Thoracic aorta (tissue), 2 donors: ENCODE measurements at places on chromosomes 16 and 17. TPM values are rescaled to one million over a fixed set of nuclear protein-coding genes. Genes with fewer than 3 reads are reported as not detected.
A peak's percentile ranks its signal among the peaks of the same experiment; 100 is the strongest.

EPN3 gene
- not detected for total RNA-seq

GRCh38 chr17:83191388-83192160 is 112.2 kb downstream of the METRNL start:
- H3K4me1 ChIP-seq, result peaks cover 48% of the 10 kb centered on the region
- no peaks in the 10 kb centered on the region for H3K36me3 ChIP-seq
- H3K27me3 ChIP-seq, result no peaks in the 10 kb centered on the region
- peak overlapping the region; percentile 10 for H3K27ac ChIP-seq
- no peak for DNase-seq

RAB40B gene
- 21.1 TPM for total RNA-seq

- no peak overlapping the region for H3K4me3 ChIP-seq
- H3K27ac ChIP-seq, result no peak overlapping the region
- no peaks in the 10 kb centered on the region for H3K27me3 ChIP-seq
- H3K36me3 ChIP-seq, result no peaks in the 10 kb centered on the region
These were observed 42.6 kb upstream of the ERN1 start for GRCh38 chr17:64172510-64172909.

GRCh38 chr17:63996430-63997182 is 1.5 kb upstream of the PRR29 start:
- H3K27me3 ChIP-seq, result no peaks in the 10 kb centered on the region
- no peak for DNase-seq
- H3K27ac ChIP-seq, result no peak overlapping the region
- H3K4me1 ChIP-seq, result peaks cover 15% of the 10 kb centered on the region

DNA sequence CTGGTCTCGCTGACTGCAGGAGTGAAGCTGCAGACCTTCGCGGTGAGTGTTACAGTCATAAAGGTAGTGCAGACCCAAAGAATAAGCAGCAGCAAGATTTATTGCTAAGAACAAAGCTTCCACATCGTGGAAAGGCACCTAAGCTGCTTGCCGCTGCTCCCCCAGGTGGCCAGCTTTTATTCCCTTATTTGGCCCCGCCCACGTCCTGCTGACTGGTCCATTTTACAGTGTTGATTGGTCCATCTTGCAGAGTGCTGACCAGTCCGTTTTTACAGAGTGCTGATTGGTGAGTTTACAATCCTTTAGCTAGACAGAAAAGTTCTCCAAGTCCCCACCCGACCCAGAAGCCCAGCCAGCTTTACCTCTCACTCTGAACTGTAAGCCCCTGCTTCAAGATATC is 227.8 kb downstream of the ABCC12 start:
- no peak overlapping the region for H3K27ac ChIP-seq
- no peak overlapping the region for H3K4me3 ChIP-seq
- H3K36me3 ChIP-seq, result no peaks in the 10 kb centered on the region
- H3K27me3 ChIP-seq, result no peaks in the 10 kb centered on the region
- DNase-seq, result no peak

GRCh38 chr16:64180136-64180900 is 941.5 kb downstream of the CDH11 start:
- no peaks in the 10 kb centered on the region for H3K27me3 ChIP-seq
- H3K4me3 ChIP-seq, result no peak overlapping the region
- no peak for DNase-seq
- no peaks in the 10 kb centered on the region for H3K4me1 ChIP-seq

PRPF8 gene
- total RNA-seq, result 186 TPM

SULT1A2 gene
- not detected for total RNA-seq

RHBDL3 gene
- 0.63 TPM for total RNA-seq

SLC6A2 gene
- not detected for total RNA-seq

GRCh38 chr16:19876501-19877059 is 8.1 kb downstream of the GPRC5B start:
- H3K27me3 ChIP-seq, result no peaks in the 10 kb centered on the region
- H3K36me3 ChIP-seq, result peaks cover 8% of the 10 kb centered on the region
- no peak overlapping the region for H3K27ac ChIP-seq
- H3K4me1 ChIP-seq, result no peaks in the 10 kb centered on the region

- H3K4me1 ChIP-seq, result no peaks in the 10 kb centered on the region
- no peaks in the 10 kb centered on the region for H3K27me3 ChIP-seq
- no peak for DNase-seq
- H3K27ac ChIP-seq, result no peak overlapping the region
- no peaks in the 10 kb centered on the region for H3K36me3 ChIP-seq
- no peak overlapping the region for H3K4me3 ChIP-seq
These were observed 130.4 kb downstream of the MRM1 start for GRCh38 chr17:36731811-36732210.

GRIN2C gene
- 1.4 TPM for total RNA-seq

DNA sequence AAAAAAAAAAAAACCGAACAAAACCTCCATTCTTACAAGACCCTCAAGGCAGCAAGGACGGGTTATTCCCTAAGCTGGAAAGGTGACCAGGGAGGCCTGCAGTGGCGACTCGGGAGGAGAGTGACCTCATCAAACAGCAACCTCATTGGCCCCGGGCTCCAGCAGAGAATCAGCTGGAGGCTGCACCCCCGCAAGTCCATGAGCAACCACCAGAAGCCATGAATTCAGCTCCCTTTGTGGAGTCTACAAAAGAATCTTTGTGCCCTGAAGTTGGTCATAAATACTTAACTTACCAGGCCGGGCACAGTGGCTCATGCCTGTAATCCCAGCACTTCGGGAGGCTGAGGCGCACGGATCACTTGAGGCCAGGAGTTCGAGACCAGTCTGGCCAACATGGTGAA is 80.9 kb upstream of the CREBBP start:
- peaks cover 3% of the 10 kb centered on the region for H3K36me3 ChIP-seq
- DNase-seq, result no peak
- H3K4me3 ChIP-seq, result peak overlapping the region; percentile 76
- H3K27me3 ChIP-seq, result no peaks in the 10 kb centered on the region
- peak overlapping the region; percentile 65 for H3K27ac ChIP-seq
- H3K4me1 ChIP-seq, result peaks cover 10% of the 10 kb centered on the region

DNA sequence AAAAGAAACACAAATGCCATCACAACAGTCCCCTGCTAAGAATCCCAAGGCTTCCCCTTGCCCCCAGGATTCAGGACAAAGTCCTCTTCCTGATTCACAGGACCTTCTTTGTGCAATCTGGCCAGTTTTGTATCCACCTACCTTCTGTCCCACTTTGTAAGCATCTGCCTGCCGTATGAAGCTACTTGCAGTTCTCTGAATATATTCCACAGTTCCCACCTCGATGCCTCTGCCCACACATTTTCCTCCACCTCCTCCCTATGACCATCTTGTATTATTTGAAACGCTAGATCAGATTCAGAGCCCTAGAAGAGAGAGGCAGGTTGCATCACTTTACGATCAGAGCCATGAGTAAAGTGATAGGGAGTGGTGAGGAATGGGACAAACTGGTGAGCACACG is 159.2 kb upstream of the XYLT1 start:
- H3K4me3 ChIP-seq, result no peak overlapping the region
- no peaks in the 10 kb centered on the region for H3K27me3 ChIP-seq
- H3K36me3 ChIP-seq, result no peaks in the 10 kb centered on the region
- H3K27ac ChIP-seq, result no peak overlapping the region
- no peak for DNase-seq
- H3K4me1 ChIP-seq, result no peaks in the 10 kb centered on the region

DNA sequence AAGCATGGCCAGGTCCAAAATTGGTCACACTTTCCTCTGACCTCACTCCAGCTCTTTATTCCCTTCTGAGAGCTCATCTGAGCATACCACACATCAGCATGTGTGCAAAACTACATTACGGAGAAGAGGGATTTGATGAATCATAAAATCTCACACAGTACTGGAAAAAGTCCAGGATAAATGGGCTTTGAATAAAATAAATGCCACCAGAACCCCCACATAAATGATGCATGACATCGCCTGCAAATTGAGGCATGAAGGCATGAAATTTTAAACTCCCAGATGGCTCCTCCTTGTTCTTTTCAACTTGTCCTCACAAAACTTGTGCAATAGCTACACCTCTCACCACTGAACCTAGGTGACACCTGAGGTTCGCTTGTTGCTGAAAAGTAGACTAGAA is 439.5 kb downstream of the CA10 start:
- DNase-seq, result no peak
- no peaks in the 10 kb centered on the region for H3K27me3 ChIP-seq
- no peak overlapping the region for H3K27ac ChIP-seq
- no peaks in the 10 kb centered on the region for H3K36me3 ChIP-seq
- H3K4me3 ChIP-seq, result no peak overlapping the region

GRCh38 chr16:50316848-50317630 is 50.7 kb downstream of the ADCY7 start:
- no peak overlapping the region for H3K27ac ChIP-seq
- DNase-seq, result no peak
- no peaks in the 10 kb centered on the region for H3K4me1 ChIP-seq

FGF11 gene
- total RNA-seq, result 0.68 TPM

ATP2A1 gene
- total RNA-seq, result 0.42 TPM

PTX4 gene
- total RNA-seq, result not detected

DNA sequence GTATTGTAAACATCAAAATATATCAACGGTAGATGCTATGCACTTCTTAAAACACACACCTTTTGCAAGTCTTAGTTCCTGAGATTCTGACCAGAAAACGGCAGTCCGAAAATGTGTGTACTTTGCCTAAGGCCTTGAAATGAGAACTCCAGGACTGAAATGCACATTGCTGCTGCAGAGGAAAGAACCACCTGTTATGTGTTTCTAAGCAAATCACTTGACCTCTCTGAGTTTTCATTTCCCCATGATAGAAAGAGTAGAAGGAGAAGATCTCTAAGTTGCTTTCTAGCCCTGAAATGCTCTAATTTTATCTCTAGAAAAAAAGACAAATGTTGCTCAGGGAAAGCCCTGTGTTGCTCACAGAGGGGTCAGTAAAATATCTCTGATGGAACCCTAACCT is 9.9 kb downstream of the CCDC182 start:
- no peak overlapping the region for H3K4me3 ChIP-seq
- H3K4me1 ChIP-seq, result no peaks in the 10 kb centered on the region
- H3K36me3 ChIP-seq, result no peaks in the 10 kb centered on the region
- DNase-seq, result no peak

DNA sequence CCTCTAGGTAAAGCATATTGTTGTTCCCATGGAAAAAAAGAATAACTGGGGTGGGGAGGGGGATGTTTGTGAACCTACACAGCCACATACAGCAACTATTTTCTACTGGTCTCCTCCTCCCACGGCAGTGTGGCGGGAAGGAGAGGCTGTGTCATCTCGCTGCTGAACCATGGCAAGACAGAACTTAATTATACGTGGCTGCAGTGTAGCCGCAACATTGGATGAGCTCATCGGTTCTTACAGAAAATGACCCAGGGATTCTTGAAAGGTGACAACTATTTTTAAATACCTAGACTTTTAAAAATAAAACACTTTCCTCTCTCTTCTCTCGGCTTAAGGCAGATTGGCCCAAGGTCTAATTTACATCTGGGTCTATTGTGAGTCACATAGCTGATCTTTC is 19.8 kb upstream of the TEKT3 start:
- no peaks in the 10 kb centered on the region for H3K36me3 ChIP-seq
- H3K27me3 ChIP-seq, result no peaks in the 10 kb centered on the region
- no peak overlapping the region for H3K27ac ChIP-seq
- H3K4me1 ChIP-seq, result no peaks in the 10 kb centered on the region
- H3K4me3 ChIP-seq, result no peak overlapping the region

DNA sequence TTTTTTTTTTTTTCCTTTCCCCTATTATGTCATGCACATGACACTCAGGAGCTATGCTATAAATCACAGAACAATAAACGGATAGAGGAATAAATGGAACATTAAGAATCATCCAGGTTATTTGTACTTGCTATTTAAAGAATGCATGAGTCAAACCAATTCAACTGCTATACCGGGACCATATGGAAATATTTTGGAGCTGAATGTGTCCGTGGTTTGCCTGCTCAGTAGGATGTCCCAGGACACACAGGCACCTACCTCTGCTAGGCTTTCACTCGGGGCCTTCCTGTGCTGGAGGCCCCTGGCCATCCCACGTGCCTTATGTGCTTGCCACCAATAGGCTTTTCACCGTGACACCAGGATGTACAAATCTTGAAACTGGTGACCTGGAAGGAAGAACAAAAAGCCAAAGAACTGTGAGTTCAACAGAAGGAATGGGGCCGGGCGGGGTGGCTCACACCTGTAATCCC is 15.3 kb upstream of the SEC14L1 start:
- no peak for DNase-seq
- H3K27me3 ChIP-seq, result no peaks in the 10 kb centered on the region
- peaks cover 60% of the 10 kb centered on the region for H3K4me1 ChIP-seq
- H3K27ac ChIP-seq, result no peak overlapping the region
- H3K4me3 ChIP-seq, result no peak overlapping the region

DNA sequence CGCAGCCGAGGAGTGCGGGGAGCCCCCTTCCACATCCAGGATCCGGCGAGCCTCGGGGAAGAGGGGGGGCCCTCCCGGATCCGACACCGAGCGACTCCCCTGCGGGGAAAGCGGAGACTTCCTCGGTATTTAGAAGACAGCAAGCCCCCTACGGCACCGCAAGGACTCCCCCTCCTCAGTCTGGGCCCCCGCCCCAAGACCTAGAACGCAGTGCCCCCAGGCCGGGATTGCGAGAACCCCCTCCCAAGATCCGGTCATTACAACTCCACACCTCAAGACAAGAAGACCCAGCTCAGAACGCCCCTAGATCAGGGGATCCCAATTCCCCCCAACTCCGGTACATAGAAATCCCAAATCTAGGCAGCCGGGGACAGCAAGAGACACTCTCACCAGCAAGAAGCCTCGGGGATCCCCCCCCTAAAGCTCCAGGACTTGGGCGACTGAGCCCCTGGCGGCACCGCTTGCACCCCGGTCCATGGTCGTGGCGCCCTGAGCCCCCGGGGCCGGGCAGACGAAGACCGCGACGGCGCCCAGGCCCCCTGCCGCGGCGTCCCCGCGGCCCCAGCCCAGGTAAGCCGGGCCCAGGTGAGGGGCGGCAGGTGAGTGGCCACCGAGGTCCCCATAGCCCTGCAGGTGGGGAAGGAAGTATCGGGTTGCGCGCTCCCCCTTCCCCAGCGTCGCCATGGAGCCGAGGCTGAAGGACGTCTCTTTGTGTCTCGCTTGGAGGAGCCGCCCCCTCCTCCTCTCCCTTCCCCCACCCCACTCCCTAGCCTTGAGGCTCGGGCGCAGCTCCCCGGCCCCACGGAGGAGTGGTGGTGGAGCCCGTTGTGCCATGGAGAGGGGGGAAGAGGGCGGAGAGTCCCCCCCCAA is 641 bp downstream of the SBK1 start:
- peak overlapping the region; percentile 76 for H3K4me3 ChIP-seq
- H3K36me3 ChIP-seq, result no peaks in the 10 kb centered on the region
- DNase-seq, result no peak
- no peak overlapping the region for H3K27ac ChIP-seq
- H3K27me3 ChIP-seq, result no peaks in the 10 kb centered on the region
- H3K4me1 ChIP-seq, result peaks cover 10% of the 10 kb centered on the region

CDH1 gene
- total RNA-seq, result 1.1 TPM

TP53 gene
- 16.8 TPM for total RNA-seq

JPH3 gene
- total RNA-seq, result not detected

ZNF207 gene
- total RNA-seq, result 221 TPM
